Activated CD8-positive, alpha-beta memory T cell treated with anti-CD3 and anti-CD28 coated beads for 4 hours (primary cell): ENCODE measurements at places on chromosomes 16 and 17.

GRCh38 chr17:19431691-19432090, 20.7 kb downstream of the RNF112 start:
- DNase-seq, result no peak

- no peak for DNase-seq
These were observed 6.8 kb upstream of the MMP15 start for GRCh38 chr16:58018803-58019202.

DNA sequence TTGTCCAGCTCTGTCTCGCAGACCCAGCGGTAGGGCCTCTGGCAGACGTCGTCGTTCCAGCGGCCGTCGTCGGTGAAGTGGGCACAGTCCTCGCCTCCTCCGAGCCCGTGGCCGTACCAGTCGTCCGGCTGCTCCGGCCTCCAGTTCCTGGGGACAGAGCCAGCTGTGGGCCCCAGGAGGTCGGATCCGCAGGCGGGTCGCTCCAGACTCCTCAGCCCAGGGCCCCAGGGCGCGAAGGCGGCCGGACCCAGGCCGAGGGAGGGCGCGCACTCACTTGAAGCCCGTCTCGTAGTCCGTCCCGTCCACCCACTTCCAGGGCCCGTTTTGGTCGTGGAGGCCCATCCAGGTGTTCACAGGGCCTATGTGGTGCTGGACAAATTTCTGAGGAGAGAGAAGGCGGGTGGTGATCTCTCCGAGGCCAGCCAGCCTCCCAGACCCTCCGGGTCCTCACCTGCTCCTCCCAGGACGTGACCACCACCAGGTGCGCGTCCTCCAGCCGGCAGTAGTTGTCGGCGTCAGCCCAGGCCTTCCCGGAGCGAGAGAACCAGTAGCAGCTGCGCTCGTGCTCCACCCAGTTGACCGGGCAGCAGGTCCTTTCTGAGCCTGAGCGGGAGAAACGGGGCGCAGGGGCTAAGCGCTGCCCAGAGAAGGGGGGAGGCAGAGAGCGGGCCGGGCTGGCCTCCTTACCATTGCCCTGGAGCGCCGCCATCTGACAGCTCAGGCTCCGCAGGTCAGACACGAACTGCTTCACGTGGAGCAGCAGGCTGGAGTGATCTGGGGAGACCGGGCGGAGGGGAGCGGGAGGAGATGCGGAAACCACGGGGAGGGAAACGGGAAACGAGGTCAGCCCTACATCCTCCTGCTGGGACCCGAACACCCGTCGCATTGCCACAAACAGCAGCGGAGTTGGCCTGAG, 5.2 kb downstream of the ASGR1 start:
- DNase-seq, result no peak

- DNase-seq, result no peak
These were observed 37.8 kb upstream of the BCAR1 start for GRCh38 chr16:75289189-75289588.

DNA sequence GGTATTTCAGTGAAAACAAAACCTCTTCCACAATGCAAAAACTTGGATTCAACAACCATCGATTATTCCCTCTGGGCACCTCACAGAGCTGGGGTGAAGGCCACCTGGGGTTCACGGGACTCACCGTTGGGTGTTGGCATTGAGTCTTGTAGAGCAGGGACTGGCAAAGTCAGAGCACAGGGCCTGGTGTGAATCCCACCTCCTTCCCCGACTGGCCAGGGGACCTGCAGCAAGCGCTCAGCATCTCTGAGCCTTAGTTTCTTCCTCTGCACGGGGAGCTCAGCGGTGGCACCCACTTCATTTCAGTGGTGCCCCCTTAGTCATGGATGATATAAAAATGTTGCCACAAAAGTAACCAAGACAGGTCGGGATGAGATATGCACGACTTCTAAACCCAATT, 100.4 kb downstream of the METRNL start:
- no peak for DNase-seq

DNA sequence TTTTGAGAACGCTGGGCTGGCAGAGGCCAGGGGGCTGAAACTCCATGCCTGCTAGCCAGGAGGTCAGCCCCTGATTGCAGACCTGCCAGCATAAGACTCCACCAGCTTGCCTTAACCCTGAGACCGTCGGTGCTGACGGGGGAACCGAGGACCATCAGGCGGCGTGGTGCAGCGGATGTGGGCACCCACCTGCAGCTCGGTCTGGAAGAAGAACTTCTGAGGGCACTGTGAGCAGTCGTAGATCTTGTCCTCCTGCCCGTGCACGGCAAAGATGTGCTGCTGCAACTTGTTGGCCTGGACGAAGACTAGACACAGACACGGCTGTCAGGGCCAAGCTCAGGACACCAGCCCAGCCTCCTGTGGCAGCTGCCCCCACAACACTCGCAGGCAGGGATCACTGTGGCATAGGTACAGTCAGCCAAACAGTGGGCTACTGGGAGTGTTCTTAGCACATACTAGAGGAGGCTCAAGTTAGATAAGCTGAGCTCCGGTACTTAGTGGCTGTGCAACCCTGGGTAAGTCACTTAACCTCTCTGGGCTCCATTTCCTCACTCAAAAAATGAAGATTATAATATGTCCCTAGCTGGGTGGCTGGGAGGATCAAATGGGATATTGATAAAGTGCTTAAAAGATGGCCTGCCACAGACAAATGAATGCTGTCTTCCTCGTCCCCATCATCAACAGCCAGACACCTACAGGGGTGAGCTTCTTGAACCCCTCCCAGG, 150.0 kb downstream of the C16orf78 start:
- DNase-seq, result no peak

DNA sequence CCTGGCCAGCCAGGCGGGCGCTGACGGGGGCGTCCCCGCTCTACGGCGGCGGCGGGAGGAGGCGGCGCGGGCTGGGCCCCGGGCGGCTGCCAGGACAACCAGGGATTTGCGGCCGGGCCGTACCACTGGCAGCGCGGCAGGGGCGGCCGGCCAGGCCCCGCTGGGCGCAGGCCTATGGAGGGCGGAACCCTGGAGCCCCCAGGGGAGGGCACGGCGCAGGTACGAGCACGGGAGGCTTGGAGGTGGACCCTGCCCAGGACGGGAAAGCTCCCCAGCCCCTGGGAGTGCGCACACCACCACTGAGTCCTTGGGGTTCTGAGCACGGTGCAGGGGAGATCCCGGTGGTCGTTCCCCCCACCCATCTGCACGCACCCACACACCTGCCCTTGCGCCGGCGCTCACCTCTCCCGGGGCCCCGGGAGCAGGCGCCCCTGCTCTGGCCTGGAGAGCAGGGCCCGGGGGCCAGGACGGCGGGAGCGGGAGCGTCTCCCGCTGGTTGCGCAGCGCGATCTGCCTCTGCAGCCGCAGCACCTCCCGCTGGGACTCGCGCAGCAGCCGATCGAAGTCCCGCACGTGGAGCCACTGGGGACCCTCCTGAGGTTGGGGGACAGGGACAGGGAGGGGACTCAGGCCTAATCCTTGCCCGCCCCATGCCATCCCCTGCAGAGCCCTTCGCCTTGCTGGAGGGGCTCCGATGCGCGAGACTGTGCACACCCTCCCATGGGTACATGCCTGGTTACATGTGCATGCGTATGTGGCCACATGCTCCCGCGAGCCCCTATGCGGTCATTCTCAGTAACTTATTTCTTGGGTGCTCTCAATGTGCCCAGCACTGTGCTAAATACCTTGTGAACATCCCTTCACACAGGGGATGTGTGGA, 3.9 kb downstream of the TSPOAP1 start:
- DNase-seq, result no peak

GRCh38 chr17:57638284-57638683, 106.8 kb downstream of the CCDC182 start:
- DNase-seq, result no peak

GRCh38 chr16:85259115-85259831, 147.0 kb upstream of the CIBAR2 start:
- no peak for DNase-seq

DNA sequence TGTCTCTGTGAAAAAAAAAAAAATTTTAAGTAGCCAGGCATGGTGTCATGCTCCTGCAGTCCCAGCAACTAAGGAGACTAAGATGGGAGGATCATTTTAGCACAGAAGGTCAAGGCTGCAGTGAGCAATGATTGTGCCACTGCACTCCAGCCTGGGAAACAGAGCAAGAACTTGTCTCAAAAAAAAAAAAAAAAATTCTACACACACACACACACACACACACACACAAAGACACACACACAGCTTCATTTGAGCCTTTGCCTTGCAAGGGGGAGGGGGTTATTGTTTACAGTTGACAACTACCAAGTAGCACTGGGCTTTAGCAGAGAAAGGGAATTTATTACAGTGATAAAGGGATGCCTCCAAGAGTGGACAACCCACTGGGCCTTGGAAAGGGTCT, 4.9 kb upstream of the POLR3E start:
- DNase-seq, result no peak

DNA sequence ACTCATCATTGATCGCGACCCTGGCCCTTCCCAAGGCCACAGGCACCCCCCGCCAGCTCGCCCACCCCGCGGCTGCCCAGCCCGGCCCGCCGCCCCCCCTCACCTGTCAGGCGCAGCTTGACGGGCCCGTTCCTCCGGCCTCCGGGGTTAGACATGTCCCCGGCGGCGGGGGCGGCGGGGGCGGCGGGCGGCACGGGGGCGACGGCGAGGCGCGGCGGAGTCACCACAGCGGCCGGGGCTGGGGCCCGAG, 456 bp downstream of the SMURF2 start:
- DNase-seq, result peak; percentile 20

DNA sequence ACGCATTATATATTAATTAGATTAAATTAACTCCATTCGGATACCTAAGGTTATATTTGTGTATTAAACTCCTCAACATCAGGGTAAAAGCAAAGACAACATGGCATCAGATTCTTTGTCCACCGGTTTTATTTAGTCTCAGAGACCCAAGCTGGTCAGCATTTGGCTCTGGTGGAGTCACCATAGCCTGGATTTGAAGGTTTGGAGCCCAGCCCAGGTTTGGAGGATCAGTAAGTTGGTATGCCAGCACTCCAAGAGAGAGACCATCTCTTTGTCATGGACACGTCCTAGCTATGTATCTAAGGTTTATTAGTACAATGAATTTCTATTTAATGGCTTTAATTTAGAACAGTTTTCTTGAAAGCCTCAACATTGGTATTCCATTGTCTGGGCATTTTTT, 328.4 kb upstream of the RBFOX1 start:
- no peak for DNase-seq

DNA sequence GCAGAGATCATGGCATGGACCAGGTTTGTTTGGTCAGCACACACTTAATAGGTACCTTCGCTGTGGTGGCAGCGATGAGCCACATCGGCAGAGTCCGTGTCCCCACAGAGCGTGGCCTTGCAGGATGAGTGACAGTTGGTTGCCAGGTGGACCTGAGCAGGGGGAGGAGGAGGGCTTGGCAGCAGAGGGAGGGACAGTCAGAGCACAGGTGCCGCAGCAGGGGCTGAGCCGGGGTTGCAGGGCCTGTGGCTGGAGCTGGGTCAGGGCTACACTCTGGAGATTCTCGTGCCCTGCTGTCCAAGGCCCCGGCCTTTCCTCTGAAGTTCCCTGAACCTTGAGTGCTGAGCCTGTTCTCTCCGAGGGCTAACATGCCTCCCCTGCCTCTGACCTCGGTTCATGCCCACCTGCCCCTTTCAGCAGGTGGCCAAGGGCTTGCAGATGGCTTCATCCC, 24.8 kb downstream of the POLR3E start:
- no peak for DNase-seq

- DNase-seq, result no peak
These were observed 124.0 kb downstream of the ABCC6 start for GRCh38 chr16:16099320-16099719.

DNA sequence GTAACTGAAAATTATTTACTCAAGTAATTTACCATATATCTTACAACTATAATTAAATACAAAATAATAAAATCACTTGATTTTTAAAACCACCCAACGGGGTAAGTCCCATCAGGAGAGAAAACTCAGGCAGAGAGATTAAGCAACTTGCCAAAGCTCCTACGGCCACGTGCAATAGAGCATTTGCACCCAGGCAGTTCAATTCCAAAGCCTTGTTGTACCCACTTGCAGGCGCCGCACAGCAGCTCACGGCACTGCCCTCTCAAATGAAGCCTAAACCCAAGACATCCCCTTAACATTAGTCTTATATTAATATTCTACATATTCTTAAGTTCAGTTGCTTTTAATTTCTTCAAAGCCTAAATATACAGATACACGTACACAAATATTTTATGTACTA, 75.7 kb downstream of the SPAG9 start:
- DNase-seq, result no peak

DNA sequence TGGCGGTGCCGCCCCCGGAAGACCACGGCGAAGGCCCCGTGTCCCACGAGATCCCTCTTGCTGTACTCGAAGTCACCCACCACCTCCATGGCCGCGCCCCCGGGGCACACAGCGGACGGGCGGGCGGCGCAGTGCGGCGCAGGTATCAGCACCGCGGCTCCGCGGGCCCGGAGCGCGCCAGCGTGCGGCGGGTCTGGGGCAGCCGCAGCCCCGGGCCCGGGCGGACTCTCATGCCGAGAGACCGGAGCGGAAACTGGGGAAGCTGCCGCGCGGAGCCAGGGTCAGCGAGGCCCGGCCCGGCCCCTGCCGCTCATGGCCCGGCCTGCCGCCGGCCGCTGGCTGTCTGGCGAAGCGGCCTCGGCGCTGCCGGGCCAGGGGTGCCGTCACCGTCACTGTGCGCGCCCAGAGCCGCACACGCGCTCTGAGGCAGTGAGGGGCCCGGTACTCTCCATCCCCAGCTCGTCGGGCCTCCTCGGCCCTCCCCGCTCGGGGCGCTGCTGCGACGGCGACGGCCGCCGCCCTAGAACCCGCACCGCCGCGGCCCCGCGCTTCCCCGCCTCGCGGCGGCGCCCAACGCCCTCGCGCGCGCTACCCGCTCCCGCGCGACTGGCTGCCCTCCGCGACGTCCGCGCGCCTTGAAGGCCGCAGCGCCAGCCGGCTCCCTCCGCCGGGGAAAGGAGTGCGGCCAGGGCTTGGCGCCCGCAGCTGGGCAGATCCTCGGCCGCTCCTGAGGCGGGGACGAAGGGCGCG, at the start of gene ULK2:
ULK2 (minus strand) TSS at position 608 of the 750 bp plus-strand sequence; CDS start at position 89, 519 bp downstream.
- no peak for DNase-seq

DNA sequence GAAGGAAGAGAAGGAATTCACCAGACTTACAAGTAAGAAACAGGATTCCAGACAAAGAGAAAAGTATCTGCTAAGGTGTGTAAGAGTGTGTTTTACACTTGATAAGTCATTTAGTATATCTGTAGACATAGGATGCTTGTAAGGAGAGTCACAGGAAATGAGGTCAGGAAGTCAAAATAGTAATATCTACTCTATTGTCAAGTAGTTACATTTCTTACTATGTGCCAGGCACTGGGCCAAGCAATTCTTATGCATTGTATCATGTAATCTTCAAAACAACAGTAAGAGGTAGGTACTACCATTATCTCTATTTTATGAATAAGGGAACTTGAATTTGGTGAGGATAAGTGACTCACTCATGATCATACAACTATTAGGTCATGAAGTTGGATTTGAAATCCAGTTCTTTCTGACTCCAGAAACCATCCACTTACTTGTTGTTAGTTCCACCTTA, 129.1 kb downstream of the SNX11 start:
- no peak for DNase-seq

DNA sequence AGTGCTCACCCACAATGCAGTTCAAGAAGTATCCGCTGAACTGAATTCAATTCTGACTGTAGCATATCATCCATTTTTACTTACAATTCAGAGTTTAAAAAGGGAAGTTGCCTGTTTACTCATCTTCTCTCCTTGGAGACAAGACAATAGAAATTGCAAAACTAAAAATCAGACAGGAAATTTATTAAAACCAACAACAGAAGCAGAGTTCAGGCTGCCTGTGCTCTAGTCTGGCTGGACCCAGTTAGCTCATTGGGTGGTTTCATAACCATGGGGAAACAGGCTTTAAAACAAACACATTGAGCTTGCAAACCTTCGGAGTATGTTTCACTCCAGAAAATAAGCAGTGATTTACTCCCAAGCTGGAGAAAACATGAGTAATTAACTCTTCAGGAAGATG, 321.4 kb downstream of the GRIN2A start:
- DNase-seq, result no peak

GRCh38 chr17:7859028-7859427, 1.2 kb downstream of the CYB5D1 start:
- no peak for DNase-seq
